GM23338 (cell line): ENCODE measurements at places on chromosomes 1 and 21. TPM values are rescaled to one million over a fixed set of nuclear protein-coding genes. Genes with fewer than 3 reads are reported as not detected.

GRCh38 chr1:180778782-180779398 is 133.8 kb upstream of the KIAA1614 start:
- no peak overlapping the region for H3K27ac ChIP-seq
- no peaks in the 10 kb centered on the region for H3K36me3 ChIP-seq
- DNase-seq, result peak; percentile 55
- no peaks in the 10 kb centered on the region for H3K27me3 ChIP-seq
- no peak overlapping the region for H3K4me3 ChIP-seq
- no peaks in the 10 kb centered on the region for H3K4me1 ChIP-seq

DNA sequence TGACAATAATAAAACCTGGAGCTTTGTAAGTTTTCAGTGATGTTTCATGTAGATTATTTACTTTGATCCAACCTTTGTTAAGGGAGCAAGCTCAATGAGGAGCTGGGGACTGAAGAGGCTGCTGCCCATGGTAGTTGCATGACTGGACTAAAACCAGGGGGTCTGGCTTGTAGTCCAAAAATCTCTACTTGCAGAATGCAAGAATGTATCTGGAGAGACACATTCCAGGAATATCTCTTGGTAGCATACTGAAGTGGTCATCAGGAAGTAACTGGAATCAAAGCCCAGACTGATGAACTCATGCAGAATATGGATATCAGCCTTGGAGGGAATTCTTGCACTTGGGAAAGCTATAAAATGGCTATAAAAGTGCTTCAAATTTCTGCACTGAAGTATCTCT is 5.8 kb upstream of the KIAA0040 start:
- DNase-seq, result no peak
- 0 out of 2 replicates have a peak, but pooled peaks cover 3% of the 10 kb centered on the region for H3K4me1 ChIP-seq
- H3K27ac ChIP-seq, result no peak overlapping the region
- H3K4me3 ChIP-seq, result no peak overlapping the region
- no peaks in the 10 kb centered on the region for H3K36me3 ChIP-seq
- H3K27me3 ChIP-seq, result peaks cover 21% of the 10 kb centered on the region

DNA sequence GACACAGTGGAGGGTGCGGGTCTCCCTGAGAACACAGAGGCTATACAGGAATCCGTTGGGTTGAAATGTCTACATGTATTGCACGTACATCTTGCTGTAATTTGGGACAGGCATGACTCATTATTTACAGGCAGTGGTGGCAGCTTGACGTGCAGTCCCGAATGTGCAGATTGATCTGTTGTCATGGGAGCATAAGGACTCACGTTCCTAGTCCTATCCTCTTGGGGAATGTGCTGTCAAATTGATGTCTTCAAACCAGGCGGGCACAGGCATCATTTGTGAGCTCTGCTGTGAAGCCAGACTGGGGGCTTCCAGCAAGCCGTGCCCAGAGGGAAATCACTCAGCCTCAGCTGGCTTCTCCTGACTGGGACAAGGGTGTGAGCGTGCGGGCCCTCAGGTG is 40.5 kb downstream of the S100B start:
- no peak overlapping the region for H3K27ac ChIP-seq
- no peaks in the 10 kb centered on the region for H3K4me1 ChIP-seq
- H3K27me3 ChIP-seq, result no peaks in the 10 kb centered on the region
- H3K36me3 ChIP-seq, result no peaks in the 10 kb centered on the region; the same call in 1 of the 2 replicates
- no peak for DNase-seq
- no peak overlapping the region for H3K4me3 ChIP-seq

GRCh38 chr1:245654460-245655050 is 499.8 kb downstream of the KIF26B start:
- no peaks in the 10 kb centered on the region for H3K4me1 ChIP-seq
- H3K4me3 ChIP-seq, result no peak overlapping the region
- H3K27me3 ChIP-seq, result no peaks in the 10 kb centered on the region

GRCh38 chr21:22062472-22063139 is 1064.4 kb downstream of the NCAM2 start:
- no peaks in the 10 kb centered on the region for H3K36me3 ChIP-seq
- H3K4me3 ChIP-seq, result no peak overlapping the region
- H3K27me3 ChIP-seq, result no peaks in the 10 kb centered on the region
- DNase-seq, result peak; percentile 1

DNA sequence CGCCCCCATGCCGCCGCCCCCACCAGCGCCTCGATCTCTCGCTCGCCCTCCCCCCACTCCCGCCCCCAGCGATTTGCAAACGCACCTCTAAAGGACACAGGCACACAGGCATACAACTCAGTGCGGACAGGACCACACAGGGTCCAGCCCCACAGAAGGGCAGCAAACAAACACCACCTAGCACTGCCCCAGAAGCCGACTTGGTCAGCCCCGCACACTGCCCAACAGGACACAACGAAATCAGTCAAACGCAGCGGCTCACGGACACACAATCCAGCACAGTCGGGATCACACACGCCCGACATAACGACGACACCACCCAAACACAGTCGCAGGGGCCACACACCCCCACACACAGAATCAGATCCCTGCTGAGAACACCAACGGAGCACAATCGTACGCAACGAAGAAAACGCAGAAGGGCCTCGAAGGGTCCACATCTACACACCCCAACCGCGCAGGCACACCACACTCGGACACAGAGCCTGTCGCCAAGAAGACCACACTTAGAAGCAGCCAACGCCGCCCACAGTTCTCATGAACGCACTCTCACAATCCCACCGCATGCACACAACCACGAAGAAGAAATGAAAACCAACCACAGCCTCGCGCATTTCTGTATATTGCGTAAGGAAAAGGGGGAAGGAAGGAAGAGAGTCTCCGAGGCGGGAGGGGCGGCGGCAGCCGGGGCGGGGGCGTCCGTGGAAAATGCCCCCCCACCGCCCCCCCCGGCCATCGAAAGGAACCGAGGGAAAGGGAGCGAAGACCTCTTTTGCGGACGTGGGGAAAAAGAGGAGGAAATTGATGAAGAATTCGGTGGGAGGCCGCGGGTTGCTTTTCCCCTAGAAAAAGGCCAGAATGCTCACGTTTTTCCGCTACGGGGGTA is 481 bp downstream of the TAL1 start:
- peaks cover 100% of the 10 kb centered on the region for H3K27me3 ChIP-seq
- H3K36me3 ChIP-seq, result no peaks in the 10 kb centered on the region
- H3K4me3 ChIP-seq, result peak overlapping the region; percentile 53
- no peak overlapping the region for H3K27ac ChIP-seq

GRCh38 chr1:156270314-156270713 is 12.3 kb downstream of the SMG5 start:
- no peaks in the 10 kb centered on the region for H3K4me1 ChIP-seq
- H3K4me3 ChIP-seq, result no peak overlapping the region
- H3K27ac ChIP-seq, result 0 out of 2 replicates have a peak overlapping the region, but pooled peaks have one; percentile 50
- no peaks in the 10 kb centered on the region for H3K27me3 ChIP-seq

DNA sequence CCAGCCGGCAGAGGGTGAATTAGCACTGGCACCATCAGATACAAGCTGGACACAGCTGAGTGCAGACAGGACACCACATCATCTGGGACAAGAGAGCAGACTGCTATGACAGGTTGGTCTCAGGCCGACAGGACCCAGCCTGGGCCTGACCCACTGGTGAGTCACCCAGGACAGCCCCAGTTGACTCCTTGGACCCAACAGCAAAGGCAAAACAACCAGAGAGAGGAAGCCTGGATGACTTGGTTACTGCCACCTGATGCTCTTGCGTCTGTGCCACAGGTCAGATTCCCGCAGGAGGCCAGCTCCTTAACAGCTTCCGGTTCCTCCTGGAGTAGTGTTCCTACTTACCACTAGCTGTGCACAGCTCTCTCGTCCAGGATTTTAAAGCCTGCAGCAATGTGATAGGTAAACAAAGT is 18.5 kb downstream of the CCN1 start:
- peaks cover 20% of the 10 kb centered on the region for H3K4me1 ChIP-seq
- no peaks in the 10 kb centered on the region for H3K36me3 ChIP-seq
- DNase-seq, result no peak
- H3K27me3 ChIP-seq, result no peaks in the 10 kb centered on the region
- H3K27ac ChIP-seq, result no peak overlapping the region
- H3K4me3 ChIP-seq, result no peak overlapping the region

GRCh38 chr1:53198241-53198651 is 1.6 kb downstream of the CPT2 start:
- 0 out of 2 replicates have a peak, but pooled peaks cover 5% of the 10 kb centered on the region for H3K36me3 ChIP-seq
- peaks cover 4% of the 10 kb centered on the region; the same call in 1 of the 2 replicates for H3K27me3 ChIP-seq
- H3K27ac ChIP-seq, result no peak overlapping the region
- H3K4me1 ChIP-seq, result peaks cover 11% of the 10 kb centered on the region
- no peak for DNase-seq

Gene CD52
- total RNA-seq, result not detected in 2 replicates

Gene PGLYRP3
- total RNA-seq, result not detected in 2 replicates

Gene ZNF683
- total RNA-seq, result not detected in 2 replicates

Gene FAM151A
- 0.10 TPM in 1 of 2 replicates, not detected in the other for total RNA-seq

Gene SELENBP1
- total RNA-seq, result 13.4 and 14.5 TPM in 2 replicates

Gene OR2L3
- total RNA-seq, result not detected in 2 replicates

Gene MCOLN2
- 10.0 and 10.9 TPM in 2 replicates for total RNA-seq

Gene PADI1
- total RNA-seq, result 0.27 and 0.28 TPM in 2 replicates
